ENCODE measurements at places on chromosomes 16 and 17.

DNA sequence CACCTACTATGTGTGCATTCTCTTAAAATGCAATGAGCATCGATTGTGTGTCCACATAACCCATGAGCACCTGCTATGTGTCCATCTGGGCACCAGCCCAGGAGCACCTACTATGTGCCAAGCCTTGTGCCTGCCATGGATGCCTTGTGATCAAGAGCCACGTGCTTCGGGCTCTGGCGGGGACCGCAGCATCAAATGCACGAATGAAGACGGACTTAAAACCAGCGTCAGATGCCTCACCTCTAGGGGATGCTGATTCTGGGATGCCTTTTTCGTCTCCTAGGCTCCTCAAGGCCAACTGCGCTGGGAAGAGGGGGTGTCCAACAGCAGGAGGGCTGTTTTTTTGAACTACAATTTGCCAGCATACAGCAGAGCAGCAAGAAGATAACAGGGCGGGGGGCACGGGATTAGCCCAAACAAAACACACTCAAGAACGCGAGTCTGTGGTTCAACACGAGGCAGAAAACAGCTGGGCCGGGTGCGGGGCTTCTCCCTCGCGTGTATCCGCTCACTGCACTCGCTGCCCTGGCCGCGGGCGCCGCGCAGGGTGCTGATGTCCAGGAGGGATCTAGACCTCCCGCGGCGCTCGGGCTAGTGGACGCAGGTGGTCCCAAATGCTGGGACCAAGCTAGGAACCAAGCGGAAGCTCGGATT, 1.2 kb upstream of the GLIS2 start:
- peak; percentile 21 for DNase-seq

DNA sequence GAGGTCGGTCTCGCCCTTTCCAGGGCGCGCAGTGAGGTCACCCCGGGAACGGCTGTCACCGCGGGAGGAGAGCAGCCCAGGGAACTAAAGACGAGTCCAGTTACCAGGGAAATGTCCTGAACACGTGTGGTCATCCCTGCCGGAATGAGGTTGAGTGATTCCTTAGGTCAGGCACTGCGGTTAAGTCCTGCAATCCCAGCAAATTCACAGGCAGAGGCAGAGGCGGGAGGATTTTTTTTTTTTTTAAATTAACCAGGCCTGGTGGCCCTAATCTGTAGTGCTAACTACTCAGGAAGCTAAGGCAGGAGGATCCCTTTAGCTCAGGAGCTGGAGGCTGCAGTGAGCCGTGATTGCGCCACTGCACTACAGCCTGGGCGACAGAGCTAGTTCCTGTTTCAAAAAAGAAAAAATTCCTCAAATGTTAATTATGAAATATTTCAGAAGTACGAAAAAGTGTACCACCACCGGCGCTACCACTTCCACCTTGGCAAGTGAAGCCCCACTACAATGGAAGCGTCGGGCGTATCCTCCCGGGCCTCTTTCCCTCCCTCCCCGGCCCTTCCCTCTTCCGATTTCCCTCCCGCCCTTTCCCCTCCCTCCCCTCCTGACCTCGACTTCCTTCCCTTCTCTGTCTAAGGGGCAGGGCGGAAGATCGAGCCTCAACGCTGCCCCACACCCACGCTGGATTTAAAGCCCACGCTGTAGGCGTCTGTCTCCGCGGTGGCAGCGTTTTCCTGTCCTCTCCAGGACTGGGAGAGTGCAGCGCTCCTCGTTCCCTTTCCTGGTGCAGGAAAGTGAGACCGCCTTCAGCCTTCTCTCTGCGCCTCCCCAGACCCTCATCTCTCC, 27.3 kb downstream of the SLFN11 start:
- DNase-seq: peak; percentile 38

DNA sequence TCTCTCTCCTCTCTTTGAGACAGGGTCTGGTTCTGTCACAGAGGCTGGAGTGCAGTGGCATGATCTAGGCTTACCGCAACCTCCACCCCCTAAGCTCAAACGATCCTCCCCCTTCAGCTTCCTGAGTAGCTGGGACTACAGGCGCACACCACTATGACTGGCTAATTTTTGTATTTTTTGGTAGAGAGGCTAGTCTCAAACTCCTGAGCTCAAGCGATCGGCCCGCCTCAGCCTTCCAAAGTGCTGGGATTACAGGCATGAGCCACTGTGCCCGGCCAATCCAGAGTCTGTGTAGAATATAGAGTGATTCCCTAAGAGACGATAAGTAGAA, 65.8 kb upstream of the RPH3AL start:
- DNase-seq: peak; percentile 33

DNA sequence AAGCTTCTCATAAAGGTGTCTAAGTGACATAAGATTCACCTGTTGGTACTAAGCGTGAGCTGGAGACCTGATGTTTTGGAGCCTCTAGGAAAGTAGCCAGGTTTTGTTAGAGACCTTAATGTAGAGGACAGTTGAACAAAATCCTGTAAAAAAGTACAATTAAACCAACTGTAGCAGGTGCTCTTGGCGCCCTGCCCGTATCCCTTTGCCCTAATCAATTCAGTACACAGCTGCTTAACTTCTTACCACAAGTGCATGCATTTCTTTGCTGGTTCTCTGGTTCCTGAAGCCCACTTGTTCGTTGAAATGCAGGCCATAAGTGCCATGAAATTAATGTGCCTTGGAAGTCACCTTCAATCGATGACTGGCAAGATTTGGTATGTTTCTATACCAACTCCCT, 24.4 kb downstream of the GLP2R start:
- DNase-seq: no peak

GRCh38 chr17:64216000-64216337, 47.1 kb downstream of the TEX2 start:
- DNase-seq: no peak

DNA sequence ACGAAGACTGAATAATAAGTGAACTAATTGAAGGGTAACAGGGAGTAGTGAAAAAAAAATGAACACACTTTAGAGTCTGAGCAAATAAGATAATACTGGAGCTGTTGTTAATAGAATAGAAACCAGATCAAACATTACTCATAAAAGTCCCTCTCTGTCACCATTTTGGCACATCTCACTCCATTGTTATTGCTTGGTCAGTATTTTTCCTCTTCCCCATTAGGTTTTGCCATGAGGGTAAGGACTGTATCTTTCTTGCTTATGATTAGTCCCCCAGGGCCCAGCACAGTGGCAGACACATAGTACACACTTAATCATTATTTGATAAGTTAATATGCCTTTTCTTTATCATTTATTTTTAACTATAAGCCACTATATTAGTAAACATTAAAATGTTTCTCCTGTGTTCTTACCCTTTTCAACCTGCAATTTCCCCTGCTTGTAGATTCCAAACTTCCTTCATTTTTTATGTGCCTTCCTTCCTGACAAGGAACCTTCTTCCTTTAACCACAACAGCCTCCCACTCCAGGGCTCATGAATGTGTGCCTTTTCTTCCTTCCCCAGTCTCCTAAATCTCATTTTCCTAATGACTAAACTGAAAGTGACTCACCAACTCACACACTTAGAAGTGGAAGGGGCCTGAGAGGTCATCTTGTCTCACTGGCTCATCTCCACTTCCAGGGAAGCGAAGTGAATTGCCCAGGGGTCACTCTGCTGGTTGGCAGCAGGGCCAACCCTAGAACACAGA, 88.2 kb upstream of the HAS3 start:
- DNase-seq: no peak

GRCh38 chr16:51440131-51440889, 289.2 kb upstream of the SALL1 start:
- DNase-seq: no peak

DNA sequence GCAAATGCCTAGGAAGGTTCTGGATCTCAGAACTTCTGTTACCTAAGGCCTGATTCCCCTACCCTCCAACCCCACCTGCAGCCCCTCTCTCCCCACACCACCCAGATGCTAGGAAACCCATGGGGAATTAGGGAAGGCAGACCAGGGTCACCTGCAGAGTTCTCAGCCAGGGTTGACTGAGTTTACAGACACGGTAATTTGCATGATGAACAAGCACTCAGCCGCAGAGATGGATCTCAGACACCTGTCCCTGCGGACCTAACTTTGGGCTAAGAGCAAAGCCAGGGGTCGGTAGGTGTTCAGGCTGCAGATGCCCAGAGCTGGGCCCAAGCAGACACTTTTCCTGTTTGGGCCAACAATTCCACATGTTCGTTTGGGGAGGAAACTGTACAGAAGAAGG, 2.9 kb downstream of the ABI3 start:
- no peak for DNase-seq
